Stomach (tissue), 19 donors: ENCODE measurements at places on chromosomes 6 and 20. TPM values are rescaled to one million over a fixed set of nuclear protein-coding genes. Genes with fewer than 3 reads are reported as not detected.
A peak's percentile ranks its signal among the peaks of the same experiment; 100 is the strongest.

DNA sequence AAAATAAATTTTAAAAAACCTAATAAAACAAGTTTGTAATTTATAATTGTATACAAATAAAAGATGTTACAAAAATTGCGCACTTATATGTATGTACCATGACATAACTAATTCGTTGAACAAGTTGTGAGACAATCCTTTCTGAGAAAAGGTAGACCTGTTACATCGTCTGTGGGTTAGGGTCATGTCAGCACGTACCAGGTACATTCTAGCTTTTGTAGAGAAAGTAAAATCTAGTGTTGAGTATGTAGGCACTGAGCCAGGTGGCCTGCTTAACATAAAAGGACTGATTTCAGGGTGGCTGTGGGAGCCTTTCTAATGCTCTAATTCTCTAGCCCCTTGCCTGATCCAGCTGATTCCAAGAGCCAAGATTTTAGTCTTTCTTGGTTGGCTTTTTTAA lies 10.4 kb downstream of the RPL7L1 start:
- H3K4me1 ChIP-seq = peaks cover 36% of the 10 kb centered on the region
- no peak for DNase-seq
- H3K4me3 ChIP-seq = peak overlapping the region; percentile 90
- no peaks in the 10 kb centered on the region for H3K27me3 ChIP-seq
- peak overlapping the region; percentile 93 for H3K27ac ChIP-seq

DNA sequence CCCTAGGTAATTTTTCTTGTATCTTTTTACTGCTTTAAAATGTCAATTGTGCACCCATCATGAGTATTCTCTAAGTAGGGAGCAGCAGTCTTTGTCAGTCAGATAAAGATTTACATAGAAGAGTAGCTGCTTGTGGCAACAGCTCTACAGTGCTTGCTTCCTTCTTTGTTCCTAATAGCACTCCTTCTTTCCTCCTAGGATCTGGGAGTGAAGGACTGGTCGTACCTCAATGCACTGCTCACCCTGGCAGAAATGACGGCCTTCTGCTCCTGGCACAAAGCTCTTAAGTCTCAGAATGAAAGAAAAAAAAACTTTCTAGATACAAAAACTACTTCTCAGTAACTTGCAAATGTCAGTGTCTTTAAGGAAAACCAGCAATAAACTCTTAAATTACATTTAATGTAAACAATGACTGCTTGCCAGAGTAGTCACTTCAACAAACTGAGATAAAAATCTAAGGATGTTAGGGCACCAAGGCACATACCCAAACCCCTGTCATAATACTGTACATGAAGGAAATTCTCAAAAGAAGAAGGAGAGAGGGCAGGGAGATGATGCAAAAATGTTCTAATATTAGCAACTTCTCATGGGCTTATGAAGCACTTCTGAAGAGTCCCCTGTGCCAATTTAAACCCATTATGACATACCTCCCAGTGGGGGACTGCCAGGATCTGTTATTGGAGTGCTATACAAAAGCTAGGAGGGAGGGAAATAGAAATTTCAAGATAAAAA lies 34.0 kb downstream of the NCOA6 start:
- peak overlapping the region; percentile 19 for H3K27ac ChIP-seq
- H3K4me3 ChIP-seq = no peak overlapping the region
- H3K36me3 ChIP-seq = peaks cover 6% of the 10 kb centered on the region
- DNase-seq = no peak

DNA sequence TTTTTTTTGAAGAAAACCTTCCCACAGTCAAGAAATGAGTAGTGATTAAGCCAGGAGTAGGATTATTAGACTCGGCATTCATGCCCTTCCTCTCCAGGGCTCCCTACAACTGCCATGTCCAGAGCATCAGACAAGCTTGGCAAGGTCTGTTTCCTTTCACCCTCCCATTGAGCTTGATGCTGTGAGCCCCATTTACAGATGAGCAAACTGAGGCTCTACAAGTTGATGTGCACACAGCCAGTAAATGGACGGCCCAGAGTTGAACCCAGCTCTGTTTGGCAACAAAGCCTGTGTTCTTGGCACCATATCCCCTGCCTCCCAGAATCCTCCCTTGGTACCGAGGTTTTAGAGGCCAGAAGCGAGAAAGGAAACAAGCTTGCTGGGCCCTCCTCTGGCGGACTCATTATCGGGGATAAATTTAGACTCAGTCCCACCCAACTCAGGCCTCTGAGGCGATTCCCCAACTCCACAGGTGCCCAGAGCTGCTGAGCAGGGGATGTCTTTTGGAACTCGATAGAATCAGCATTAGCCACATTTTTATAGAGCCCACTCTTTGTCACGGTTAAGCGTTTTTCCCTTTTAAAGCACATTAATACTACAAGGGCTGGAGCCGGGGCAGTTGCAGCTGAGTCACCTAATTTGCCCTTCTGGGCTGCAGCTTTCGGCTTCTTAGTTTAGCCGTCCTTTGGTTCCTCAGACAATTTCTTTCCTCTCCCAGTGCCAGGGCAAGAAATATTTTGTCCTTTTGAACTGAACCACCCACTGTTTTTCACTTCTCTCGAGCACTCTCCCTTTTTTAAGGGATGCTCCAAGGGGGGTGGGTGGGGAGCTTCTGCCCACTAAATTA lies 23.0 kb upstream of the NFATC2 start:
- peak overlapping the region; percentile 27 for H3K27ac ChIP-seq
- no peak for DNase-seq
- no peaks in the 10 kb centered on the region for H3K36me3 ChIP-seq
- no peak overlapping the region for H3K4me3 ChIP-seq

Gene CGAS
- 8.1 TPM for total RNA-seq

Gene PCSK2
- total RNA-seq = 3.6 TPM

DNA sequence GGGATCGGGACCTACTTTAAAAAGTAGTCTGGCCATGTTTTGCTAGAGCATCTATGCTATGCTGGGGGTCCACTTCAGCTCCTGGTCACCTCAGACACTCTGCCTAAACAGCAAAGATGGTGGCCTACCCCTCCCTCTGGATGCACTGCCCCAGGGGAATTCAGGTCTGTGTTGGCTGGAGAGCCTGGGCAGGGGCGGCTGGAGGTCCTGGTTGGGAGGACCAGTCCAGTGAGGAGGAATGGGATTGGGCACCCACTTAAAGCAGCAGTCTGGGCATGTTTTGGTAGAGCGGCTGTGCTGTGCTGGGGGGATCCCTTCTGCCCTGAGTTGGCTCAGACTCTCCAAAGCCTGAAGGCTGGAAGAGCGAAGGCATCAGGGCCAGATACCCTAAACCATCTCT lies 23.2 kb upstream of the TCF21 start:
- H3K27ac ChIP-seq = no peak overlapping the region
- H3K27me3 ChIP-seq = no peaks in the 10 kb centered on the region
- no peaks in the 10 kb centered on the region for H3K4me1 ChIP-seq
- no peak overlapping the region for H3K4me3 ChIP-seq
- no peak for DNase-seq

Gene PDYN
- not detected for total RNA-seq

Gene PPP1R14C
- total RNA-seq = 0.55 TPM
